ELR (cell line): ENCODE measurements at places on chromosomes 2 and 18.

DNA sequence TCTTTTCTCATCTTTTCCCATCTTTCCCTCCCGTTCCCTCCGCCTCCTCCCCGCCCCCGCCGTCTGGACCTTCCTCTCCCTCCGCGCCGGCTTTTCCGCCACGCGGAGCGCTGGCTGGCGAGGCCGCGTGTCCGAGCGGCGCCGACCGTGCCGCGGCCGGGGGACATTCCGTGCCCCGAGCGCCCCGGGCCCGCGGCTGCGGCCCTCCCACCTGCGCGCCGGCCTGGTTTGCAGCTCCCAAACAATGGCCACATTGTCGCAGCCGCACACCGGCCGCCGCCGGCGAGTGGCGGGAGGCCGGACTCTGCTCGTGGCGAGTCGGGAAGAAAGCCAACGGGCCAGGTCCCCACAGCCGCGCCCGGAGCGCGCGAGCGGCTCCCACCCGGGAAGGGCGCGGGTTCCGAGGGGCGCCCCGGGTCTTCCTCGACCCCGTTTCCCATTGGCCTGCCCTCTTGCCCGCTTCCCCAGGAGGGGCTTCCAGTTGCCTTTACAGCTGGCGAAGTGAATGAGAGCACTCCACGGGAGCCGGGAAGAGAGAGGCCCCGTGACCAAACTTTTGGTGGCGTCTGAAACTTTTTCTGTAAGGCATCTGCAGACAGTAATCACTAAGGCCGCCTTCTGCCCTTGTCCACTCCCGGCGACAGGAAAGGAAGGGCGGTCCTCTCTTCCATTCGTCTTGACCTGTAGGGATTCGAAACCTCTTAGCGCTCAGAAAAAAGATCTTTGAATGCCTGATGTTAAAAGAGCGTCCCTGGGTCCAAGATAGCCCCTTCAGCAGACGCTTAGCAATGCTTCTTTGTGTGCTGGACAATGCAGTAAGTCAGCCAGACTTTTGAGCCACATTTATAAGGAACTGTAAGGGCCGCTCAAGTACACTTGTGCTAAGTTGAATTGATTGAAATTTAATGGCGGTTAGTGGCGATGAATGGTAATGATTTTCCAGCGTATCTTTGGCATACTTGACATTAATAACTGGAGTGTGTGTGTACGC lies 6.2 kb downstream of the GLI2 start:
- peak; percentile 54 for DNase-seq

DNA sequence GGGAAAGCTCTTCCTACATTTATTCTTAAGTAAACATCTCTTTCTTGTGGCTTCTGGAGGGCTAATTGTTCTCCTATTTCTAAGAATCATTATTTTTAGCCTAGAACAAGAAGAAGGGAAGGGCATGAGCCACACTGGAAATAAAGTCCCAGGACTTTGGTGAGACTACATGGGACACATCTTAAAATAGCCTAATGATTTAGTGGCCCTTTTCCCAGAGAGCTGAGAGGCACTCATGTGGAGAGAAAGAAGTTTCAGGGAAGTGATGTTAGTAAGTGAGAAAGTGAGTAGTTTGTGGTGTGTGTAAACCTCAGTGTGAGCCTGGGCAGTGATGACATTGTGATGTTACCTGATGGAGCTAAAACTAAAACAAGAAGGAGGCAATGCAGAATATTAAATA lies 14.6 kb downstream of the ITGA4 start:
- DNase-seq, result no peak

GRCh38 chr2:222813177-222813843 lies 47.5 kb upstream of the ACSL3 start:
- peak; percentile 38 for DNase-seq

DNA sequence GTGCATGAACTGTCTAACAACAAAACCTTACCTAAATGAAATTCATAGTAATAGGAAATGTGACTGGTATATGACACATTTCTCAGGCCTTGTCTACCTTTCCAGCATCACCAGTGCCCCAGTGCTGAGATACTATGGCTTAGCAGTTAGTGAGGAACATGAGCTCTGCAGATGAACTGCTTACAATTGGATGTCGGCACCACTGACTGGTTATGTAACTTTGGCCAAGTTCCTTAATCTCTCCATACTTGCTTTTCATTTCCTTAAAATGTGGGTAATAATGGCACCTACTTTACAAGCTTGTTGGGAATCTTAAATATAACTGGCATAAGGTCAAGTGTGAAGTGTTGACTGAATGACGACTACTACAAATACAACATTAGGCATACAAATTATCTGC lies 136.3 kb downstream of the OLA1 start:
- DNase-seq, result no peak

GRCh38 chr2:63902149-63902548 lies 60.5 kb downstream of the UGP2 start:
- no peak for DNase-seq

- no peak for DNase-seq
Observed at GRCh38 chr2:147293991-147294824, 550.6 kb upstream of the ACVR2A start.

- DNase-seq, result no peak
Observed at GRCh38 chr2:118294063-118294462, 205.8 kb downstream of the INSIG2 start.

DNA sequence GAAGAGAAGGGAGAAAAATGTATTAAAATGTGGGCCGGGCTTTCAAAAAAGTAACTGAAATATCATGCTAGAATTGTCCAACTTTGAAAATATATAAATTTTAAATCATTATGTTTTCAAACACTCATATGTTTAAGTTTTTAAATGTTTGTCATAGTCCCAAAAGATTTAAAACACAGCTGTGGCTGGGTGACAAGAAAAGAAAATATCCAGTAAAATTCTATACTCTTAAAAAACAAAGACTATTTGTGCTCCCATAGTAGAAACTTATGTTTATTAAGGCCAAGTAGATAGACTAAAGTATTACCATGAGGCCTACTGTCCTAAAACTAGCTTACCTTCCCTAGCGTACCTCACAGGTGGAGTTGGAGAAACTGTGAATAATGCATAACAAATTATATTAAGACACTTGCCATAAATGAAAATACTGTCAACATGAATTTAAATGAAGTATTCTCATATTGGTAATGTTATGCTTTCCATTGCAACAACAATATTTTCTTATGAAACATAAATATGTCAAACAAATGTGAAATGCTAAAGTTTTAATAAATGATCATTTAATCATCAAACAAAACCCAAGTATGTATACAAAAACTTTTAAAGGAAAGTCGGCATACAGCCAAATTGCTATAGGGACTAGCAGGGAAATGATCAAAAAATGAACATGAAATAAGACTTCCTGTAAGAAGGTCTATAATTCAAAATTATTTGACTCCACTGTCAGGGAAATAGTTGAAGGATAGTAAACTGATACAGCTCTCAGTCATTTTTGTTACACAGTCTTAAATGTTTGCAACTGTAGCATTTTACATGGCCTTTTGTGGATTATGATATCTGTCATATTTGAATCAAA lies 13.4 kb downstream of the MEIS1 start:
- peak; percentile 32 for DNase-seq

DNA sequence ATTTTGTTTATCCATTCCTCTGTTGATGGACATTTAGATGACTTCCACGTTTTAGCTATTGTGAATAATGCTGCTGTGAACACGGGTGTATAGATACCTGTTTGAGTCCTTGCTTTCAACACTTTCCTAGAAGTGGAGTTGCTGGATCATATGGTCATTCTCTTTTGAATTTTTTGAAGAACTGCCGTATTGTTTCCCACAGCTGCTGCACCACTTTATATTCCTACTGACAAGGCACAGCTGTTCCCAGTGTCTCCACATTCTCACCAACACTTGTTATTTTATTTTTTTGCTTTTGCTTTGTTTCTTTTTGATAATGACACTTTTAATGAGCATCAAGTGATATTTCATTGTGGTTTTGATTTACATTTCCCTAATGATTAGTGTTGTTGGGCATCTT lies 41.4 kb upstream of the KCNJ13 start:
- DNase-seq, result no peak

- no peak for DNase-seq
Observed at GRCh38 chr2:128289439-128289838, 29.2 kb downstream of the HS6ST1 start.

DNA sequence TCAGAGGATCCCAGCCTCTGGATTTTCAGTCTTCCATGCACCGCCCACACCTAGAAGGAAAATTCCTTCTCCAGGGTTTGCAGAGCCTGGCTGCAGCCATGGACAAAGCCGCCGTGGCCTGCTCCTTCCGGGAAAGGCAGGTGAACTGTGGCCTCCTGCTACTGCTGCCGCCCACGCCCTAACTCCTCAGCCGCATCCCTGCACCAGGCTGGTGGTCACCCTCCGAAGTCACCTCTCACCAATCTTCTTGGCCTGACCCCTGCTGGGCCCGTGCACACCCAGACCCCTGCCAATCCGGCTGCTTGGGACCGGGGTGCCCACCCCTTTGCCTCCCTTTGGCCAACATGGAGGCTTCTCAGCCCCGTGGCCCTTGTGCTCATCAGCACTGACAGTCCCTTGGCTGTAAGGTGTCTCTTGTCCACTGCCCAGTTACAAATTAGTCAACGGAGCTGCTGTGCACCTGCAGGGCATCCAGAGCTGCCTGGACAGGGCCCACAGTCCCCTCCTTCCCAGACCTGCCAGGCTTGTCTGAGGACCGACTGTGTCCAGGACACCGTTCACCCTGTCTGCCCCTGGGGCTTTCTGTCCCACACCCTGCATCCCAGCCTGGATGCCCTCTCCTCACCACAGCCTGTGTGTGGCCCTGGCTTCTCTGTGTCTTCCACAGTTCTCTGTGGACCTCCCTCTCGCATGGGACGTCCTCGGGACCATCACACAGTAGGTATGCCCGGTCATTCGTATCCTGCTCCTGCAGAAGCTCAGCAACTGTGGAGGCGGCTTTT lies 130.1 kb upstream of the TPO start:
- no peak for DNase-seq

DNA sequence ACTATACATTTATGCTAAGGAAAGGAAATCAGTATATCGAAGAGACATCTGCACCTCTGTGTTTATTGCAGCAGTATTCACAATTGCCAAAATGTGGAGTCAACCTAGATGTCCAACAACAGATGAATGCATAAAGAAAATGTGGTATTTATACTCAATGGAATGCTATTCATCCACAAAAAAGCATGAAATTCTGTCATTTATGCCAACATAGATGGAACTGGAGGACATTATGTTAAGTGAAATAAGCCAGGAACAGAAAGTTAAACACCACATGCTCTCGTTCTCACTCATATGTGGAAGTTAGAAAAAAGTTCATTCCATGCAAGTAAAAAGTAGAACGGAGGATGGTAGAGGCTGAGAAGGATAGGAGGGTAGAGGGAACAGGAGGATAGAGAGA lies 59.5 kb downstream of the TWSG1 start:
- no peak for DNase-seq

DNA sequence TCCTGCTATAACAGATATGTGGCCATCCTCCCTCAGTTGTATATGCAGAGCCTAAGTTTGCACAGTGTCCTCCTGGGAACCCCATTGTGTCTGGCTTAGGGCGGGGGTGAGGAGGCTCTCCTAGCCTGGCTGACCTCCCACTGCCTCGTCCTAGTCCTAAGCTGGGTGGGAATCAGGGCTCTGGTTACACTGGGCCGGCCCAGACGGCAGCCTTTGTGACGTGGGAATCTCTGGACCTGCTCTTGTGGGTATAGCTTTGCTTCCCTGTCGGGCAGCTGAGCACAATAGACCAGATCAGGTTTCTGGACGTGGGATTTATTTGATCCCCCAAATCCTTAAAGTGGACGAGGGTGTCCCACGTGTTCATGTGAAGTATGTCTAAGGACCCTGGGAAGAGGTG lies 2.9 kb downstream of the ACKR3 start:
- DNase-seq, result no peak

DNA sequence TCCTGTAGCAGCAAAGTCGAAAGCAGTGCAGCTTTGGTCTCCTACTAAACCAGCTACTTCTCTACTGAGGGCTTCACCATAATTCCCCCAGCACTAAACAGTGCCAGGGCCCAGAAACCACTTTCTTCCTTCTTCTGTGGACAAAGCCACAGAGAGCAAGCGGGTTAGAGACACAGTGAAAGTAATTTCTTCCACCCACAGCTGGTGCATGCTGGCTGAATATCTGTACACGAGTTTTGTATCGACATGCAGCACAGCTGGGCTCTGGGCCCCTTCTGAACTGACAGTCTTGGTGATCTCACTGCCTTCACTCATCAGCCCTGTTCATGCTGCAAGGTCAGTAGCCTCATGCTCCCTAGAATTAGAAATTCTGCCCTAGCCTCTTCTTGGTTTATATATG lies 74.0 kb upstream of the SULT1C3 start:
- no peak for DNase-seq

DNA sequence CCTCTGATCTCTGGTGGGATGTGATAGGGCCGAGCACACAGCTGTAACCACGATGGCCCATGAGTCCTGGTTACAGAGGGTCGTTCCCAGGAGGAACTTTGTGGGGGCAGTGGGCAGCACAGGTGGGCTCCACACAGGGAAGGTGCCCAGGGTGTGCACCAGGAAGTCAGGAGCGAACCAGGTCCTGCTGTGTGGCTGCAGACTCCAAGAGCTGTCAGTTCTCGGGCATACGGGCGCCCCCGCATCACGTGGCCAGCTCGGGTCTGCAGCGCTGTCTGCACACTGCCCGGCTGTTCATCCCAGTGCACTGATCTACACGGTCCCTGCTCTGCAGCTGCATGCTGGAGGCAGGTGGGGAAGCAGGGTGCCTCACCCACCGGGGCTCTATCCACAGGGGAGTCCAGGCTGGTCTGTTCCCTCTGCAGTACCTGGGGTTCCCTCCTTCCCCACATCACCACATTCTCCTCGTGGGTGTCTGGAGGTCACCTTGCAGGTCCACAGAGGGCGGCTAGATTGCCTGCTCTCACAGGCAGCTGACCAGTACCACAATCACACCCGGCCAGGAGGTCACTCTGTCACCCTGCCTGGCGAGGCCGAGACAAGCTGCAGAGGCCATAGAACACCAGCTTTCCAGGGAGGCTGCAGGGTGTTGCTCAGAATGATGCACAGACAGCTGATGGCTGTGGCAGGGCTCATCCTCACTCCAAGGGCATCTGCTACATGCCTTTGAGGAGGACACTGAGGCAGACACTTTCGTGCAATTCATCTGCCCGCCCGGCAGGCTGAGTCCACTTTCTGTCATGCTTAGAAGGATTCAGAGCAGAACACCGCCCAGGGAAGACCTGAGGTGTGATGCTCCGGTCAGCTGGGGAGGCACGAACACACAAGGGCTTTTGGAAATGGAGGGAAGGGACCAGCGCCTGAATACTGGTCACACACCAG lies 202.7 kb downstream of the EIPR1 start:
- no peak for DNase-seq

DNA sequence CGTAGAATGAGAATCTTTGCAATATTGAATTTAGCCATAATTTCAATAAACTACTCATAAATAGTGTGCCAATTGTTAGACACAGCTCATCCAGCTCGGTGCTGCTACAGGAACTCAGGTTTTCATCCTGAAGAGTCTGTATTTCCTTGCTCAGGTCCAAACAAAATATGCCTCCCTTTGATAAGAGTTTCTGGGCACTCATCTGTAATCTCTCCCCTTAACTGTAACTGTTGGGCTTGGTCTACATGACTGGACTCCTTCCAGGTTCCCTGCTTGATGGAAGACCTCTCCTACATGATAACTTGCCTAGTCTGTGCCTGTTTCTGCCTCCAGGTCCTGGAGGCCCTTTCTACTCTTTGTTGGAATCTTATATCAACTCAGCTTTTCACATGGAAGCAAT lies 57.9 kb downstream of the GCA start:
- DNase-seq, result no peak
